ENCODE measurements at places on chromosomes 11 and 22. TPM values are rescaled to one million over a fixed set of nuclear protein-coding genes. Genes with fewer than 3 reads are reported as not detected.

Gene PRPF19
- total RNA-seq, result 79.3 TPM

Gene C11orf98
- 59.2 TPM for total RNA-seq

DNA sequence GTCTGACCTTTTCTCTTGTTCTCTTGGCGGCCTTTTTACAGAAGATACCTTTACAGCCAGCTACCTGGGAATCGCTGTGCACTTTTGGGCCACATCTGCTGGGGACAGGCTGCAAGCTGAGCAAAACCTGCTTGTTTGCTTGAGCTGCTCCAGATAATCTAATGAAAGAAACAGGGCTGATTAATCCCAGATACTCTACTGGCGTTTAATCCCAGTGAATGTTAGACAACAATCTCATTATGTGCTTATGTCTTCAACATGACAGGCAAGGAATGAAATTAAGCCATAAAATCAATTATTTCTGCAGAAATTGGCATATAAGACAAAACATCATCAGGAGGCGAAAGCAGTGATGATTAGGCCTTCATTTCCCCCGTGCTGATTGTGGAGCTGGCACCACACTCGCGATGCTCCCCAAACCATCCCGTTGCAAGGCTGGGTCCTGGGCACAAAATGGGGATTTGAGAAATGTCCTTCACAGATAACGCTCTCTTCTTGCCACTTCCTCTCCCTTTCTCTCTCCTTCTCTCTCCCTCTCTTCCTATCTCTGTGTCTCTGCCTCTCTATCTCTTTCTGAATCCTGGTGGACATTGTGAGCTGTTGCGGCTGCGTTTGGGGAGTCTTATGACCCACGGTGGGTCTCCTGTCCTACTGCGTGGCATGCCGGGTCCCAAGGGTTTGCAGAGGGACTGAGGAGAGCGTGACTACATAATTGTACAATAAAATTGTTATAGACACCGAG lies 1053.8 kb downstream of the TBC1D22A start:
- DNase-seq, result no peak

GRCh38 chr22:37310815-37311595 lies 28.7 kb downstream of the CYTH4 start:
- DNase-seq, result no peak

GRCh38 chr11:107707807-107708206 lies 4.0 kb downstream of the SLN start:
- DNase-seq, result no peak

GRCh38 chr11:122215244-122215992 lies 99.4 kb upstream of the BLID start:
- peak; percentile 62 for DNase-seq

GRCh38 chr11:82787981-82788380 lies 54.3 kb upstream of the FAM181B start:
- no peak for DNase-seq

Measured in Caki2 (cell line).